Aorta (tissue), 5 donors: ENCODE measurements at places on chromosomes 7 and 10.

GRCh38 chr10:4241724-4242345, 456.8 kb upstream of the KLF6 start:
- H3K36me3 ChIP-seq: no peaks in the 10 kb centered on the region
- H3K27me3 ChIP-seq: no peaks in the 10 kb centered on the region
- H3K4me3 ChIP-seq: peak overlapping the region; percentile 90
- H3K27ac ChIP-seq: peak overlapping the region; percentile 96
- no peak for DNase-seq
- H3K4me1 ChIP-seq: no peaks in the 10 kb centered on the region

- H3K4me1 ChIP-seq: no peaks in the 10 kb centered on the region
- H3K27ac ChIP-seq: no peak overlapping the region
- peak; percentile 67 for DNase-seq
Measured at GRCh38 chr10:128466831-128467371, 340.7 kb upstream of the MKI67 start.

GRCh38 chr10:88236121-88236743, 346.9 kb downstream of the RNLS start:
- no peak overlapping the region for H3K27ac ChIP-seq
- no peaks in the 10 kb centered on the region for H3K36me3 ChIP-seq
- DNase-seq: no peak
- H3K27me3 ChIP-seq: no peaks in the 10 kb centered on the region
- H3K4me3 ChIP-seq: no peak overlapping the region

- DNase-seq: no peak
- H3K36me3 ChIP-seq: no peaks in the 10 kb centered on the region
- no peaks in the 10 kb centered on the region for H3K4me1 ChIP-seq
Measured at GRCh38 chr7:79529881-79530235, 76.4 kb upstream of the MAGI2 start.

- no peaks in the 10 kb centered on the region for H3K4me1 ChIP-seq
- no peaks in the 10 kb centered on the region for H3K27me3 ChIP-seq
- no peaks in the 10 kb centered on the region for H3K36me3 ChIP-seq
- peak; percentile 68 for DNase-seq
- no peak overlapping the region for H3K27ac ChIP-seq
Measured at GRCh38 chr10:79405221-79405994, 40.0 kb downstream of the ZCCHC24 start.
